ENCODE measurements at places on chromosomes 7 and 10.

DNA sequence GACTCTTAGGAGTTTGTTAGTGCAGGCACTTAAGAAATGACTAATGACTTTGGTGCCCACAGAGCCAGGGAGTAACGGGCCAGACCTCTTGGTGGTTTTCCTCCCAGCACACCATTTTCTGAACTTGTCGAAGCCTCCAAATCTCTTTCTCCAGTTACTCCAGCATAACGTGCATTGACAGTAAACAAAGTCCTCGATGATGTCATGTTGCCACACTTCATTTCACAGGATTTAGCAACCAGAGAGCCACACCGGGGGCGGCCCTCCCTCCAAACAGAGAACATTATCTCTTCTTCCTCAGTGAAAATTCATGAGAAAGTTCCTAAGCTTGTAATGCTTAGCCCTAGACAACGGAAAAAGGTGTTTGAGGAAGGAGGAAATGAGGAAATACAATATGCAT is 4.0 kb upstream of the SVOPL start:
- DNase-seq: no peak

DNA sequence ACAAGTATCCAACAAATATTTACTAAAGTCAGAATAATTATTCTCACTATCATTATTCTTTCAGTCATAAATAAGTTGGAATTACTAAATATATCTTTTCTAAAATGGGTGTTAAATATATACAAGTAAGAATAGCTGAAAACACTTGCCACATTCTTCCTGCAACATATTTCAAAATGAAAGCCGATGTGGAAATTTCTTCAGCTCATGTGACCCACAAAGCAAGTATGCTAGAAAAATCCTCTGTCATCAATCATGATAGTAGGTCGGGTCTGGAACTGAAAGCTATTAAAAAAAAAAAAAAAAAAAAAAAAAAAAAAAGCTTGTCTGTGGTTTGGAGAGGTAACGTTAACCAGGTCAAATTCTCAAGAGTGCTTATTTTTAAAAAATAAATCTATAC is 344.7 kb downstream of the NEBL start:
- no peak for DNase-seq

DNA sequence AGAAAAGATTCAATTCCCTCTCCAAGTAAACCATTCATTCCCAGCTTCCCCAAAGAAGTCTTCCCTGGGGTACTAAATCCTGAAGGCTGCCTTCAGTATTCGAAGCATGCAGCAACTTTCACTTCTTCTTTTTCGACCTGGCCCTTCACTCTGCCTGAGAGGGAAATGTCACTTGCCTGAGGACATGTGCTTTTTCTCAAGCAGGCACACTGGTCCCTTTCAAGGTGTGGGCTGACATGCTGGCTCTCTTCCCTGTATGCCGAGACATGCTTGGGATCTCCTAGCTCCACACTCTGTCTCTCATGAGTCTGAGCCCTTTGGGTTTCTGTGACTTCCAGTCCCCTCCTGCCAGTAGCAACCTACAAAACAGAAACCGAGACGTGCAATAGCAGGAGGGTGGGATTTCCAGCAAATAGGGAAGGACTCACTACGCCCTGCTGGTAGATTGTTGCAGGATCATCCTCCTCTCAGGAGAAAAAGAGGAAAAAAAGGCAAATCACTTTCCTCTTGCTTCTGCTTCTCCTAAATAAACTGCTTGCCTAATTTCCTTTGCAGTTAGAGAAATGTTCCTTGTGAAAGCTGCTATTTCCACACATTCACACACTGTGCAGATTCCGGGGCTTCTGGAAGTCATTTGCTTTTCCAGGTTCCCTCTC is 33.5 kb downstream of the FIGNL1 start:
- no peak for DNase-seq

GRCh38 chr10:97004591-97004990 is 172.5 kb downstream of the LCOR start:
- no peak for DNase-seq

GRCh38 chr7:104534149-104534548 is 205.7 kb downstream of the LHFPL3 start:
- no peak for DNase-seq

DNA sequence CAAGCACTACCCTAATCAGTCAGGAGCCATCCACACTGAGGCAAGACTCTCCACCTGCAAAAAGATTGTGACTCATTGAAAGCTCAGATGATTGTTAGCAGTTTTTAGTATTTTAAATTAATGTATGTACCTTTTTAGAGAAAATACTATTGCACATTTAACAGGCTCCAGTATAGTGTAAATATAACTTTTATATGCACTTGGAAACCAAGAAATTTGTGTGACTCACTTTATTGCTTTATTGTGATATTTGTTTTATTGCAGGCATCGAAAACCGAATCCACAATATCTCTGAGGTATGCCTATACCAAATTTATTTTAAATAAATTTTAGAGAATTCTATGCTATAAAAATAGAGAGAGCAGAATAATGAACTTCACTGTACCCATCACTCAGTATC is 122.0 kb downstream of the TEX36 start:
- no peak for DNase-seq

GRCh38 chr7:157481389-157481788 is 144.6 kb downstream of the DNAJB6 start:
- DNase-seq: peak; percentile 10

GRCh38 chr10:70756700-70757360 is 28.3 kb downstream of the TBATA start:
- no peak for DNase-seq

GRCh38 chr7:117012696-117013095 is 59.4 kb downstream of the ST7 start:
- DNase-seq: no peak

GRCh38 chr7:41702635-41703371 is at the start of gene INHBA:
Gene INHBA, minus strand, starts transcription at chr7:41703090. Its CDS starts 2,716 bp downstream, at chr7:41700374.
- no peak for DNase-seq

- DNase-seq: no peak
Observed at GRCh38 chr10:62451611-62451975, 77.4 kb downstream of the ZNF365 start.
